DMS53 (cell line): ENCODE measurements at places on chromosomes 1 and 21.

- DNase-seq = peak; percentile 85
Measured at GRCh38 chr1:93061895-93062792, 16.9 kb upstream of the MTF2 start.

DNA sequence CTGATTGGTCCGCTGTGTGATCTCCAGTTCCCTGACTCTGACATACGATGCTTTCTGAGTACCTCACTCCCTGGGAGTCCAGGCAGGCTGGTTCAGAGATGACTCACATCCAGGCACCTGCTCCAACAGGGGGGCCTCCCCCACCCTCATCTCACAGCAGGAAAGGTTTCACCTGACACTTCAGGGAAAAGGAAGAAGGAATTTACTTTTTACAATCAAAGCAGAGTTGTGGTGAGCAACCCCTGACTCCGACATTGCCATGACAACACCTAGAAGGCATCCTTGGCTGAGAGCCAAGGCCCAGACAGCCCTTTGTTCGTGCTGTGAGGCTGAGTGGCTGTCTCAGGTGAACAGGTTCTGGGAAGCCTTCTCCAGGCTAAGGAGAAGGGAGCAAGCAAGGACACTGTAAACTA is 164.6 kb upstream of the GJB5 start:
- peak; percentile 99 for DNase-seq

GRCh38 chr1:231265379-231265778 is 24.4 kb downstream of the GNPAT start:
- no peak for DNase-seq

GRCh38 chr21:41289431-41289830 is 27.2 kb upstream of the FAM3B start:
- no peak for DNase-seq

DNA sequence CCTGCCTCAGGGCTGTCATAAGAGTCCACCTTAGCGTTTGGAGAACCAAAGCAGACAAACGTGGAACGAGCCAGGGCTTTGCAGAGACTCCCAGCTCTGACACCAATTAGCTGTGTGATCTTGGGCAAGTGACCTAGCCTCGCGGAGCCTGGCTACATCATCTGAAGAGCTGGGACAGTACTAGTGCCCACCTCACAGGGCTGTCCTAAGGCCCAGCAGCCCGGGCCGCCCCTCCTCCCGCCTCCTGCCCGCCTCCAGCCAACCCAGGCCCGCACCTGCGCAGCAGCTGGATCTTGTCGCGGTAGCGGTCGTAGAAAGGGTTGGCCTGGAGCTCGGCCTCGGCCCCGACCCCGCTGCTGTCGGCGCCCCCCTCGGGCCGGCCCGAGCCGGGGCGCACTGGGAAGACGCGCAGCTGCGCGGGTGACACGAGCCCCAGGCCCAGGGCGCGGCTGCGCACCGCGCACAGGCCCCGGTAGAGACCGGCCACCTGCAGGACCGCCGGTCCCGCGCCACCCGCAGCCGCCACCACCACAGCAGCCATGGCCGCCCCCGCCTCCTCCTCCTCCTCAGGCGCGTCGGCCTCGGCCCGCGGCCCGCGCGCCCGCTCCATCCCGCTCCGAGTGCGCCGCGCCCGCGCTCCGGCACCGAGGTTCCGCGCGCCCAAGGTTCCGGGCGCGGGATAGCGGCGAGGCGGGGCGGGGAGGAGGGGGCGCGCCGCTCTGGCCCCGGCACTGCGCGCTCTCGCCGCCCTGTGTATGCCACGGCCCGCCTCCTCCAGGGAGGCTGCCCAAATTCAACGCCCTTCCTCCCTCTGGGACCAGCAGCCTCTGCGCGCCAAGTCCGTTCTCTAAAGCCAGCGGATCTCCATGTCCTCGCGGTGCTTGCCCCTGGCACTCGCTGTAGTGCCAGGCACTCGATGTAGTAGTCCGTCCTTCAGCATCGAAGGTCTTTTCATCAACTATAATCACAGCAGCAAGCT is at the start of gene ATPAF1:
TSS of gene ATPAF1 (minus strand) at position 583 of the 979 bp plus-strand sequence. CDS start at position 541, 42 bp downstream.
- DNase-seq = peak; percentile 97

DNA sequence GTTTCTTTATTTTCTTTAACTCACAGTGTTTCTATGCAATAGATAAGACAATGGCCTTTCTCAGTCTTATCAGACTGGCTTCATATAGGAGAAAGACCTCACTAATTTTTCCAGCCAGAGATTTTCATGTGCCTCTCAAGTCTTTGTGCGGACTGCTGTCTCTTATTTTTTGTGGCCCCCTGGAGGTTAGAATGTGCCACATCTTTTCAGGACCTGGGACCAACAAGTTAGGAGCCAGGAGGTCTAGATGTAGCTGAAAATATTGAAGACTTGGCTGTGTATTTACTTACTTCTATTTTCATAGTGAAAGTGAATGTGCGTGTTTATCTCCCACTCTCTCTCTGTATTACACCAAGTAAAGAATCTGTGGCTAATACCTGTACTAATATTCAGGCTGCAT is 42.1 kb upstream of the CFHR3 start:
- peak; percentile 7 for DNase-seq

GRCh38 chr1:87045761-87046304 is 131.4 kb downstream of the HS2ST1 start:
- DNase-seq = no peak

DNA sequence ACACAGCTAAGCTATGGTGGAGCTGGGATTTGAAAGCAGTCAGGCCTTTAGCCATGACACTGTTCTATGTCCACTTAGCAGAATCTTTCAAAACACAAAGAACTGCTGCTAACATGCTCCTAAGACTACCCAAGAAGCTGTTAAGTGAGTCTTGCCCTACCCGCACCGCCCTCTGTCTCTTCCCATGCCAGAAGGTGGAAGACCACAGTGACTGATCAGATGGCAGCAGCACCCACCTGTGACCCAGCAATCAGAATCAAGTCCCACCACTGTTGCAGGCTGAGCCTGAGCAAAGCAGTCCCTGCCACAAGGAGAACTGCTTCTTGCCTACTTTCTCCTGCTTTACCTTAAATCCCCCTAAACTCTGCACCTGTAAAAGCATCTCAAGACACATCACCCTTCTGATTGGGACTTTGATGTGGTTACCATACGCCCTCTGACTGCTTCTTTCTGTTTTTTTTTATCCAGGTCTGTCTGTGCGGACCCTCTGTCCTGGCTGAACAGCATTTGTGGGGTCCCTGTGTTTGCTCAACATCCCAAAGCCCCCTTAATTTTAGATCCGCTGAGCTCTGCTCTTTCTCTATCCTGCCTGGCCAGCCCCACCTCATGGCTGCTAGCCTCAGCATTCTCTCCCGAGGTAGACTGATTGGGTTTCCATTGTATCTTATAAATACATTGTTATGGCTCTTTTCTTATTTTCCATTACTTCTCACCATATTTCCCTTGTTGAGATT is 16.0 kb downstream of the IRF2BP2 start:
- no peak for DNase-seq

DNA sequence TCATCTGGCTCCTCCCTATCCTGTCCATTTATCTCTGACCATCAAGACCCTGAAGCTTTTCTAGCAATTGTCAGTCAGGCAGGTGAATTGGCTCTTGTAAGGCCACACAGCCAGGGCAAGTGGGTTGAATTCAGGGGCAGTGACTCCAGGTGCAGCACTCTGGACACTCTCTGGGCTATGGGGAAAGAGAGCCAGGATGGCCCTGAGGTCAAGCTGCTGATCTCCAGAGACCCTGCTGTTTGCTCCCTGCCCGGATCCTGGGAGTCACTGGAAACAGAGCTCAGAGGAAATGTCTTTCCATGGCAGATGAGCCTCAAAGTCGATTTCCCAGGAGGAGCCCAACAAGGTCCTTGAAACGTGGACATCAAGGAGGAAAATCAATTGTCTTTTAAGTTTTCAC is 184.4 kb downstream of the C1orf94 start:
- DNase-seq = no peak

- no peak for DNase-seq
Measured at GRCh38 chr1:2623571-2624337, 9.1 kb downstream of the MMEL1 start.

DNA sequence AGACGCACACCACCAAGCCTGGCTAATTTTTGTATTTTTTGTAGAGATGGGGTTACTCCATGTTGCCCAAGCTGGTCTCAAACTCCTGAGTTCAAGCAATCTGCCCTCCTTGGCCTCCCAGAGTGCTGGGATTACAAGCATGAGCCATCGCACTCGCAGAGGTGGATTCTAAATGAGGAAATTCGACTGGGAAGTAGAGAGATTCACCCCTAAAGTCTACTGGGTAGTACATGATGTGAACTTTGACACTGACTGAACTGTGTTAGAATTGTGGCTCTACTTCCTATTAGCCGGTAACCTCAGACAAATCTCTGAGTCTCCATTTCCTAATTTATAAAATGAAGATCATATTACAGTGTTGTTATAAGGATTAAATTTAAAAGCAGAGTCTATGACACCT is 276.0 kb upstream of the NR5A2 start:
- DNase-seq = no peak

GRCh38 chr1:28123461-28123961 is 35.1 kb upstream of the EYA3 start:
- DNase-seq = no peak

- DNase-seq = no peak
Measured at GRCh38 chr1:175274368-175274767, 81.8 kb upstream of the KIAA0040 start.

DNA sequence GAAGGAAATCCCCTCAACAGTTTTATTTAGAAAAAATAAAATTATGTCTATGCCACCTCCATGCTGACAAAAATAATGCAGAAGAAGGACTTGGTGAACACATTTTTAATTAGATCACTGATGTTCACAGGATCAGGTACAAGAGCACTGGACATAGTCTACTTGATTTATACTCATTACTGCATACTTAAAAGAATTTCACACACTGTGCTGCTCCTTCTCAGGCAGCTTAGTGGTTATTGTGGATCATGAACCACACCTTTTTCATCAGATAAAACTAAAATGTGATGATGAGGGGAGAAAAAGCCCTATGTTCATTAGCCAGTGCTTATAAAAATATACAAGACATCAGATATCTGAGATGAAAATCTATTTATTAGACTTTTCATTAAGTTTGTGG is 103.3 kb upstream of the DPH5 start:
- DNase-seq = no peak

DNA sequence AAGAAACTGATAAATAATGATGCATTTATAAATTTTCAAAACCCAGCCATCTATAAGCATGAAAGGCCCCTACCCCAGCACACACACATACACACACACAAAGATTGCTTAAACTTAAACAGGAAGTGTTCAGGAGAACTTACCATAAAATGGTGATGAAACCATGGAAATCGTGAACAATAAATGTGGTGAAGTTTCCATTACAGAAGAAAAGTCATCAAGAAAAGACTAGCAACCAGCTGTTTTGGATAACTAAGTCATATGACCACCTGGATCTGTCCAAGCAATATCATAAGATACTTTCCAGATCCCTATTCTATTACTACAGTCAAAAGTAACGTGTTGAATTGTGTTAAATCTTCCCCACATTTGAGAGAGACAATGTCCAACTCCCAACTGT is 24.1 kb downstream of the RGS5 start:
- no peak for DNase-seq

- DNase-seq = no peak
Measured at GRCh38 chr1:226216056-226216455, 7.4 kb upstream of the MIXL1 start.

DNA sequence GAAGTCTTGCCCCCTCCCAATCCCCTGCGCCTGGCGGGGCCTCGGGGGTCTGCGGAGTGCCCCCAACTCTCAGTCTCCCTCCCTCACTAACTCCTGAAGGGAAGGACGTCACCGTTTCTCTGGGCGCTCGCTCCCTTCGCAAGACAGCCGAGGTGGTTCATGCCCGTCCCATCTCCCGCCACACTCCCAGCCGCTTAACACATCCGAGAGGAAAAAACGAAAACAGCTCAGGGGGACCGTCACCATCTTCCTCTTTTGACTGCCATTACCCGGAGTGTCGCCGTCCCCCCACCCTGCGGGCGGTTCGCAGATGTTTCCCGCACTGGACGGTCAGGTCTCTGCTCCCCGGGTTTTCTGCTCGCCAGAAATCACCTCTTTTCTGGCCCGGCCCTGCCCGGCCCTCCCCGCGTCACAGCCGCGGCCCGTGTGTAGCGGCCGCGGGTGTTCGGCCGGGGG is 532 bp downstream of the ERO1B start:
- peak; percentile 76 for DNase-seq

DNA sequence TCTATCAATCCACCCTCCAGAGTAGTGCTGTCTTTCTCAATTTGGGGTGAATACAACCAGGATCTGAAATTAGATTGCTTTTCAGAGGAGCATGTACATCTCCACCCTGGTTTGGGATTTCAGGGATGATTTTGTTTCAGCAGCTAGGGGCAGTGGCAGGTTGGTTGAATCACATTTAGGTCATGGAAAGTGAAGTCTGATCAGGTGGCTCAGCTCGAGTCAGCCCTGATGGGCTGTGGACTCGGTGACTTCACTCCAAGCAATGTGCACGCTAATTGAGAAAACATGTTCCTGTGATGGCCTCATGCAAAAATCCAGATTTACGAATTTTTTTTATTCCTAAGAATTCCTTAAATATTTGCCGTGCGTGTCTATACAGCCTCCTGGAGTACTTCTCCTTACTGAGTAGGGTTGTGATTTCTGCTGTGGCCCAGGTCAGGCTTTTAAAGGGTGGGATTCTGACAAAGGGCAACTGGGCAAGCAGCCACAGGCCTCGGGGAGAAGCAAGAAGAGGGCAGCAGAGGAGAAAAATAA is 7.5 kb downstream of the NGF start:
- DNase-seq = no peak

DNA sequence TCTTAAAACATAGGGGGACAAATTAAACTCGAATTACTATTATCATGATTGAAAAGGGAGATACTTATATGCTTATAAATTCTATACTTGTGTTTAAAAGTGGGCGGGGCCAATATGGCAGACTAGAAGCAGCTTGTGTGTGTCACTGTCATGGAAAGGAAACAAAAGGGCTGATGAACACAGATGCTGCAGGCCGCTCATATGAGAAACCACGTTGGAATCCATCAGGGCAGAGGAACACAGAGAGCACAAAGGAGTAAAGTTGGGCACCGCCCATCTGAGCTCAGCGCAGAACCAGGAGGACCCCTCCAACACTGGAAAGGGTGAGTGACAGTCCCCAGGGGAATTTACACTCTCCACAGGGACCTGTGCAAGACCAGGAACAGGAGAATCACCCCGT is 107.0 kb downstream of the SLC5A9 start:
- no peak for DNase-seq

DNA sequence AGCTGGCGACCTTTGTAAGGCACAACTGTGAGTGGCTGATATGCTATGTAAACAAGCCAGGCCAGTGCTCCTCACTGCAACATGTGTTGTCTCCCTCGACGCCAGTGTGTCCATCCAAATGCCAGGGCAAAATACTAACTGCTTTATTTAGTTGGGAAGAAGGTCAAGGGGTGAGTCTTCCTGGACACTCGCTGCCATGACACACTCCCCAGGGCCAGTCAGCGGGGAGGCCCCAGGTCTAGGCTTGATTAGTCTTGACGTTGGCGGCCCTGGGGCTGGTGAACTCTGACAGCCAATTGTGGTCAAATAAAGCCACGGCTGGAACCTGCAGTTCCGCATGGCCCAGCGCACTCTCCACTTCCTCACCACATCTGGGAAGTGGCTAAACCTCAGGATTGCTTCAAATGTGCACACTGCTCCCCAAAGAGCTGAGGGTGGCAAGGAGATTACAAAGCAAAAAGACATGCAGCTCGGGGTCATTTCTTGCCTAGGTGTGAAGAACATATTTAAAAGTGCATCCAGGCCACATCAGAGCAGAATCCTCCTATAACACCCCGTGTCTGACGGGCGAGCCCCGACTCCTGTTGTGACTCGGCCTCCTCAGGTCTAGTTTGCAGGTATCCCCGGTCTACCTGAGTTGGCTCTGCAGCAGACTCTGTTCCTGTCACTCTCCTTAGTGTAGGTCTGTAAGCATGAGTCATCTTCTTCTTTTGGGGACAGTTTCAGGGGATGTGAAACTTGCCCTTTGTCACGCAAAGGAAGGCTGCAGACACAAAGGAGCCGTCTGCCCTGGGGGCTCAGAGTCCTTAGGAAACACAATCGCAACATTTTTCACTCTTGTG is 183.5 kb downstream of the RUNX1 start:
- DNase-seq = peak; percentile 6
